Stimulated activated CD4-positive, alpha-beta T cell treated with anti-CD3 and anti-CD28 coated beads, Interleukin-4, amount 100 ng/mL, for 1 hour (primary cell): ENCODE measurements at places on chromosomes 5 and 9.
A peak's percentile ranks its signal among the peaks of the same experiment; 100 is the strongest.

DNA sequence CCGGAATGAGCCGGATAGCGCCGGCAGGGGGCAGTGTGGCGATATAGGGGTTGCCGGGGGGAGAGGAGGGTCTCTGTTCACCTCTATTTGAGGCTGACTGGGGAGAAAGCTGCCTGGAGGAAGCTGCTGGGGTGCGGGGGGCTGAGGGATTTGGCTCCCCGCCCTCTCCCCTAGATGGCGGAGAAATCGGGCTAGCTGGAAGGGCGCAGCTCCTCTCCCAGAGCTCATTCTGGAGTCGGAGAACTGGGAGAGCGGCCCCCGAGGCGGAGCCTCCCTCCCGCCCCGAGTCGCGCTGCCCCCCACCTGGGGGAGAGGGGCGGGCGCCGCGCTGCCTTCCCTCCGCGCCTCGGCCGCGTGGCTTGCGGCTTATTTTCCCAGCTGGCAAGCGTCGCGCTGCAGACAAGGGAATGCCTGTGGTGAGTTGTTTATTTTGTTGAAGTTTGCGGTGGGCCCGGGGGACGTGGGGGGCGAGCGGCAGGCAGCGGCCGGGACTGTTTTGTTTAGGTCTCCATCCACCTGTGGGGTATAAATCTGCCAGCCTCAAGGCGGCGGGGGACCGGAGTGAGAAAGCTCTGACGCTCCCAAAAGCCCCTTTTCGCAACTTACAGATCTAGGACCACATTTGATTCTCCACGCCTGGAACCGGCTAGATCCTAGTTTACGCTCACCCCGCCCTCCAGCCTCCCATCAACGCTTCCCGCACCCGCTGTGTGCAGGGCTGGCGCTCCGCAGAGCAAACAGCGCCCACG, 4.1 kb upstream of the RGMB start:
- peak; percentile 61 for DNase-seq

- DNase-seq, result no peak
These were observed 2156.9 kb upstream of the C9orf72 start for GRCh38 chr9:29730163-29730562.

- DNase-seq, result no peak
These were observed 73.0 kb upstream of the GPR151 start for GRCh38 chr5:146589028-146589345.

GRCh38 chr9:90770927-90771326, 30.7 kb upstream of the SYK start:
- no peak for DNase-seq

DNA sequence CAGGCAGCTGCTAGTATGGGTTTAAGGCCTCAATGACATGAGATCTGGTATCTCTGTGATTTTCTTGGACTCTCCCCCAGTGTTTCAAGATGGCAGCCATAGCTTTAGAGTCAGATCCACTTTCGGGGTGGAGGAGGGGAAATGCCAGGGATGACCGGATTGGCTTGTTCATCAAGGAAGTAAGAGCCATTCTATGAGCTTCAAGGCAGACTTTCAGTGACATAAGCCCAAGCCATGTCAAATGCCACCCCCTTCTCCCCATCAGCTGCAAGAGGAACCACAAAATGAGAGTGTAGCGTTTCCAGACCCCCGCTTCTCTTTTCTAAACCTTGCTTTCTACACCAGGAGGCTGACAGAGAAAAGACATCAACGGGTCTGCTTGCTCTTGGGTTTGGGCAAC, 271.8 kb downstream of the PSAT1 start:
- DNase-seq, result no peak

DNA sequence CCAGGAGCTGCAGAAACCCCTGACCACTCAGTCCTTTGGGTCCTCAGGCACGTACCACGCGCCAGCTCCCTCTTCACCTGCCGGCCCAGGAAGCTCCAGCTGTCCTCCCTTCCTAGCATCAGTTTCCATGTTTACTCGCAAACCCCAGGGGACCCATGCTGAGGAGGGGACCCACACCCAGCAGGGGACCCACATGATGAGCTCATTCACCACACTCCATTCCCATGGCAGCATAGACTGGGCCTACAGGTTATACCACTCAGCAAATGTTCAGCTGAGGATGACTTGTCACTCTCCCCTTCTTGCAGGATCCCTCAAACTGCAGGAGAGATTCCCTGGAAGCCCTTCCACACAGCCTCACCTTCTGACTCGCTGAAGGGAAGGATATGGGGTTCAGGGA, 73.5 kb upstream of the GALNT10 start:
- DNase-seq, result no peak

DNA sequence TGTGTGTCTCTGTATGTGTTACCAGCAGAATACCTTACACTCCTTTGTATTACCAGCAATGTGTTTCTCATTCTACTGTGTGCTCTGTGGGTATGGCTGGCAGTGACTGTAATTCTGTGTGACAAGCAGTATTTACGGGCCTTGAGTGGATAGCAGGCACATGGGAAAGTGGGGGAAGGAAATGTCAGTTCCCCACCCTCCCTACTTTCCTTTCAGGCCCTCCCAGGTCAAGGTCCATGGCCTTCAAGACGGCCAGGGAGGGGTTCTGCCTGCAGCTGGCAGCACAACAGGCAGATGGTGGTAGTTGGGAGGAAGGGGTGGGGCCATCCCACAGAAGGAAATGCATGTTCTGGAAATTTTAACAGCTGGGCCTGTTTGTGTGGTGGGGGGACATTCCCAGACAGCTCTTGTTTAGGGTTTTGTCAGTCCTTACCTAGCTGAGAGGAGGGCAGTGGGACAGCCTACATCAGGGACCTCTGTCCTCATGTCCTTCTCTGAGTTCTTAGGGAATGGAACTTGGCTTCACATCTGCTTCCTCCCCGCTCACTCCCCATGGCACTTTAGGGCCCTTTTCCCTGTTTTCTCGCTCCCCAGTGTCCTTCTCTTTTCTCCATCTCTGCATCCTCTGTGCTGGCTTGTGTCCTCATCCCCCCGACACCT, 14.6 kb upstream of the TNIP1 start:
- DNase-seq, result no peak
